CD4-positive, alpha-beta T cell treated with Interleukin-15 for 1 hour (primary cell): ENCODE measurements at places on chromosomes 7 and 10.

- peak; percentile 36 for DNase-seq
Measured at GRCh38 chr10:99431190-99431760, 851 bp upstream of the GOT1 start.

DNA sequence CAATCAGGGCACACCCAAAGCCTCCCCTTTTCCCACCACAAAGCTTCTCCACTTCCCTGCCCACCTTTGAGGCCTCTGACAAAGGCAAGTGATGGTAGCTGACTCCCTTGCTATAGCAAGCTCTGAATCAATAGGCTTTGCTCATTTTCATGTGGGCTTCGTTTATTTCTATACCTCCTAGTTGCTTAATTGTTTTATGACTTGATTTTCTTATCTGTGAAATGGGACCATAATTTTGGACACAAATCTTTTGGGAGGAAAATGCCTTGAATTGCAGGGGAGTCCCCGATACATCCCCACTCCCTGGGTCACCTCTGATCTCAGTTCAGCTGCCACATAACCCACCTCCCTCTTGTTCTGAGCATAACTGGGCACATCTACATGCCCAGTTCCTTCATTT is 13.7 kb upstream of the DLG5 start:
- DNase-seq = no peak

DNA sequence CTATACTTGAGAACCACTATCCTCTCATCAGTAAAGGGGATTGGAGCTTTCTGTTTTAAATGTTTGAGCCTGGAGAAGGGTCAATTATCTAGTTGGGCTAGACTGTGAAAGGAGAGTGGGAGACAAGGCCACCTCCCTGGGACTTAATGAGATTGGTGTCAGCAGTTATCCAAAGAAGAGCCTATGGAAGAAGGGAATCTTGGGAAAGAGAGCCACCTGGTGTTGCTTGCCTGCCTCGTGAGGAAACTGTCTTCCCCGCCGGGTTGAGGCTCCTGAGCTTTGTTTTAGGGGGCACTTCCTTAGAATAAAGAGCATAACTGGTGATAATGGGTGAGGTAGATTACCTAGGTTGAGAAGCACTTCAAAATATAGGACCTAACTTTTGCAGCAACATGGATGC is 32.0 kb upstream of the ABCB4 start:
- DNase-seq = no peak

- no peak for DNase-seq
Measured at GRCh38 chr10:93458821-93459257, 23.3 kb downstream of the MYOF start.

DNA sequence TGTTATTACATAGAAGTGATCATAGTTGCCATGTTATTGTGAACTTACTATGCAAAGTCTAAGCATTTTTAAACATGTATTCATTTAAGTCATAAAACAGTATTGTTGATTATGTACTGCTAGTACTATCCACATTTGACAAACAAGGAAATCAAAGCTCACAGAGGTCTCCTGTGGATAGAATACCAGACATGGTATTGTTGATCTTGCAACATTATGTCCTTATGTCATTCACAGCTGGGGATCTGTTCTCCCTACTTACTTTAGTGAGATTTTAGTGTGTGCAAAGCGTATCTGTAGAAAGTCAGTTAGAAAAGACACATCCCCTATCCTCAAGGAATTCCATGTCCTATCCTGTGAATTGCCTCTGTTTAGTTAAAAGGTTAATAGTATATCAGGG is 106.1 kb downstream of the SND1 start:
- no peak for DNase-seq

GRCh38 chr7:155188821-155189581 is 108.7 kb upstream of the INSIG1 start:
- DNase-seq = no peak

- no peak for DNase-seq
Measured at GRCh38 chr7:117479225-117480054, at the start of gene CFTR. TSS of gene CFTR (plus strand) at chr7:117480025. CDS start at chr7:117480095, 70 bp downstream.

- no peak for DNase-seq
Measured at GRCh38 chr10:100289641-100290040, 3.2 kb upstream of the BLOC1S2 start.

- no peak for DNase-seq
Measured at GRCh38 chr10:29408847-29409240, 120.0 kb downstream of the LYZL1 start.

DNA sequence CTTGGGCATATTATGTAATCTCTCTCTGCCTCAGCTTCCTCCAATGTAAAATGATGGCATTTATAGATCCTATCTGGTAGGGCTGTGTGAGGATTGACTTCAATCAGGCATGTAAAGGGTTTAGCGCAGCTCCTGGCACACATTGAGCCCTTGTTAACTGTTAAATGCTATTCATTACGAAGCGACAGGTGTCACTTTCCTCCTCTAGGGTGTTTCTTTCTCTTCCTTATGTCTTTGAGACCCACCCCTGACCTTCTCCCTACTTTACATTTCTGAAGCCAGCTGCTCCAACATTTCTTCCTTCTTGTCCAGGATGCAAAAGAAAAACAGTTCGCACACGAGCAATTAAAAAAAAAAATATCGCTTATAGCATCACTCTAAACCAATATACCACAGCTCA is 5.7 kb upstream of the R3HCC1L start:
- DNase-seq = no peak

DNA sequence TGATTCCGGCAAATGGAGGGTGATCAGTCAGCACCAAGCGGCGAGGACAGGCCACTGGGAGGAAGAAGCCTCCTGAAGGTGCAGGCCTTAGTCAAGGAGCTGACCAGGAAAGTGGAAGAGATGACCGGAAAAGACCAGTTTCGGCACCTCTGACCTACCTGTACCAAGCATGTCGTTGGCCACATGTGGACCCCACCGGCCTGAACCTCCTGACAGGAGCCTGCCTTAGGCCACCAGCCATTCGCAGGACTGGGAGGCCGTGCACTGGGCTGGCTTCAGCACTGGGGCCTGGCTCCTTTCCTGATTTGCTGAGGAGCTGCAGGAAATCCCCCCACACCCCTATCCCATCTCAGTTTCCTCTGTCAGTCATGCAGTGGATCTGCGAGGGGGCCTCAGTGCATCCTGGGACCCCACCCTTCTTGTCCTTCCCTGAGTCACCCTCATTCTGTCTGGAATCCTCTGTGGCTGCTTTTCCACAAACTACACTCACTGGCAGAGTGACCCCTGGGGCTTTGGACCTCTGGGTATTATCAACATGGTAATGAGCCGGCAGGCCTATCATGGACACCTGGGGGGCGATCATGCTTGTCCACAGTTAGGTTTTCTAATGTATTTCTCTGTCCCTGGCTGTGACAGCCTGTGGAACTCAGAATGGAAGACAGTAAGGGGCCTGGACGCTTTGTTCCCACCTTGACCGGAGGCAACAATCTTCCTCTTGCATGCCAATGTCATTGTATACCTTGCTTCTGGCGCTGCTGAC is 33.0 kb downstream of the RAMP3 start:
- DNase-seq = no peak

DNA sequence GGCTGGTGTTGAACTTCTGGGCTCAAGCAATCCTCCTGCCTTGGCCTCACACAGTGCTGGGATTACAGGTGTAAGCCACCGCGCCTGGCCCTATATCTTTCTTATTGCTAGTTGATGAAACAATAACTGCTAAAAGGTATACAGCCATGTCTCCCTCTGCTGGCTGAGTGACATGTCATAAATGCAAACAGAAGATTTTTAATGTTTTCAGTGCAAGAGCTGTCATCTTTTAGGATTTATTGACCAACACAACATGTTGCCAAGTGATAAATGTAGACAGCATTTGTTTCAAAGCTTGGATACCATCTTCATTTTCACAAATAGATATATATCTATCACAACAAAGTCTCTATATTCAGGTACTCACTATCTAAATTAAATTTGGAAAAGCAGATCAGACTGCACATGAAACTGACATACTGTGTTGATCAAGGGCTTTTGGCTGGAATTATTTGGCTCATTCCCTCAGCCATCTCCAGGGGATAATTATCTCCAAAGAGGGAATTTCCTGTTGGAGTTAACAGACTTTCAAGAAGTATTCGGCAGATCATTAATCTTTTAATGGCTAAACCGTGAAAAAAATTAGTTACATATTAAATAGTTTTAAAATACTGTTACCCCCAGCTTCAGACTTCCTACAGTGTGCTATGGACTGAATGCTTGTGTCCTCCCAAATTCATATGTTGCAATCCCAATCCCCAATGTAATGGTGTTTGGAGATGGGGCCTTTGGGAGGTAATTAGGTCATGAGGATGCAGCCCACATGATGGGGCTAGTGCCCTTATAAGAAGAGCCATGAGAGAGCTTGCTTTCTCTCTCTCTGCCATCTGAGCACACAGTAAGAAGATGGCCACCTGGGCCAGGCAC is 41.3 kb upstream of the SRPK2 start:
- peak; percentile 39 for DNase-seq
